ENCODE measurements at places on chromosomes 11 and 22.

GRCh38 chr11:63804259-63804658 lies 9.0 kb upstream of the SPINDOC start:
- no peak for DNase-seq

DNA sequence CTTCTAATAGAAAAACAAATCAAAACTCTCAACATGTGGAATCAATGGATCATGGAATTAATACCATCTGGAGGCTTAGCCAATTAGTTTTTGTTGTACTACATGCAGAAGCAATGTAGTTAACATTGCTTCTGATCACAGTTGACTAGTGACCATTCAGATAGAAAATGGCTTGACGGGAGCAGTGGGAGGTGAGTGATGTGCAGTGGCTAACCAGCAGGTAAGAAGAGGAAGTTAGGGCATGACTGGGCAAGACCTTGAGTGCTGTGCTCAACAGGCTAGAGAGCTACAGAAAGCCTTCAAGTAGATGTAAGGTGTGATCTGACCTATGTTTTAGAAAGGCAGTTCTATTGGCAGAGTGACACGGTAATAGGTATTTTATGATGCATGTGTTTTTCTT lies 60.7 kb upstream of the ALKBH3 start:
- DNase-seq, result no peak

DNA sequence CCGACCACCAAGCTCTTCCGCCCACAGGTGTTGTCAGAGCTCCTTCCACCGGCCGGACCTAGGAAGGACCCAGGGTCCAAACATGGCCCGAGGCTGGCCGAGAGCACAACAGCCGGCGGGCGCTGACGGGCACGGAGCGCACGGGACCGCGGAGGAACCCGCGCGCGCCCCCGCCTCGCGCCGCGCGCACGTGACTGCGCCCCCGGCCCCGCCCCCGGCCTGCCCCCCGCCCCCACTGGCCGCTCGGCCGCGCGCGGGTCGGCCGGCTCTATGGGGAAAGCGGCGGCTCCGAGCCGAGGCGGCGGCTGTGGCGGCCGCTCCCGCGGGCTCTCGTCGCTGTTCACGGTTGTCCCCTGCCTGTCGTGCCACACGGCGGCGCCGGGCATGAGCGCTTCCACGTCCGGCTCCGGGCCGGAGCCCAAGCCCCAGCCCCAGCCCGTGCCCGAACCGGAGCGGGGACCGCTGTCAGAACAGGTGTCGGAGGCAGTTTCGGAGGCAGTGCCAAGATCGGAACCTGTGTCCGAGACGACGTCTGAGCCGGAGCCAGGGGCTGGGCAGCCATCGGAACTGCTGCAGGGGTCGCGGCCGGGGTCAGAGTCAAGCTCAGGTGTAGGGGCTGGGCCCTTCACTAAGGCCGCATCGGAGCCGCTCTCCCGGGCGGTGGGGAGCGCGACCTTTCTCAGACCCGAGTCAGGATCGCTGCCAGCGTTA lies at the start of gene OSBP2:
TSS of gene OSBP2 (plus strand) at position 235 of the 711 bp plus-strand sequence. CDS start at position 271, 36 bp downstream.
- DNase-seq, result peak; percentile 20

GRCh38 chr11:57335023-57335342 lies 709 bp downstream of the SSRP1 start:
- DNase-seq, result no peak

- DNase-seq, result peak; percentile 9
These were observed 13.5 kb downstream of the PLET1 start for GRCh38 chr11:112247201-112247600.

- peak; percentile 3 for DNase-seq
These were observed 4.7 kb upstream of the ARHGAP42 start for GRCh38 chr11:100682247-100682969.

GRCh38 chr11:100849009-100849900 lies 162.2 kb downstream of the ARHGAP42 start:
- no peak for DNase-seq

GRCh38 chr11:104451197-104451893 lies 287.4 kb upstream of the PDGFD start:
- DNase-seq, result no peak

- no peak for DNase-seq
These were observed 121.0 kb downstream of the MIAT start for GRCh38 chr22:26778372-26778771.

DNA sequence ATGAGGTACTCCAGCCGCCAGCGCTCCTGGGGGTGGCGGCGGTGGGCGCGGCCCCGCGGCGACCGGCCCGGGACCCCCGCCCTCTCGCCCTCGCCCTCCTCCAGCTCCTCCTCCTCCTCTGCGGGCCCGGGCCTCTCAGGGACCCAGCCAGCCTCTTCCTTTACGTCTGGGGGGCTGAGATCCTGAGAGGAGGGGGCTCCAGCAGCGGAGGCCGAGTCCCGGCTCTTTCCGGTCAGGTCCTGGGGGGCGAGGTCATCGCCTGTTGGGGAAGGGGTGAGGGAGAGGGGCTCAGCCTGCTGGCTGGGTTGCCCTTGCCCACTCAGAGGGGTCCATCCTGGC lies 4.3 kb downstream of the ZFTA start:
- DNase-seq, result no peak

- no peak for DNase-seq
These were observed 940 bp downstream of the IL18 start for GRCh38 chr11:112162761-112163546.

- DNase-seq, result no peak
These were observed 20.0 kb downstream of the IRAG1 start for GRCh38 chr11:10673501-10674062.

- no peak for DNase-seq
These were observed 58.9 kb downstream of the MYEOV start for GRCh38 chr11:69352715-69353319.
